Panc1 (cell line): ENCODE measurements at places on chromosomes 11 and 22.

- no peak for DNase-seq
These were observed 1.5 kb downstream of the MAFF start for GRCh38 chr22:38203090-38203810.

- DNase-seq, result no peak
These were observed 25.4 kb upstream of the SEZ6L start for GRCh38 chr22:26143806-26144325.

DNA sequence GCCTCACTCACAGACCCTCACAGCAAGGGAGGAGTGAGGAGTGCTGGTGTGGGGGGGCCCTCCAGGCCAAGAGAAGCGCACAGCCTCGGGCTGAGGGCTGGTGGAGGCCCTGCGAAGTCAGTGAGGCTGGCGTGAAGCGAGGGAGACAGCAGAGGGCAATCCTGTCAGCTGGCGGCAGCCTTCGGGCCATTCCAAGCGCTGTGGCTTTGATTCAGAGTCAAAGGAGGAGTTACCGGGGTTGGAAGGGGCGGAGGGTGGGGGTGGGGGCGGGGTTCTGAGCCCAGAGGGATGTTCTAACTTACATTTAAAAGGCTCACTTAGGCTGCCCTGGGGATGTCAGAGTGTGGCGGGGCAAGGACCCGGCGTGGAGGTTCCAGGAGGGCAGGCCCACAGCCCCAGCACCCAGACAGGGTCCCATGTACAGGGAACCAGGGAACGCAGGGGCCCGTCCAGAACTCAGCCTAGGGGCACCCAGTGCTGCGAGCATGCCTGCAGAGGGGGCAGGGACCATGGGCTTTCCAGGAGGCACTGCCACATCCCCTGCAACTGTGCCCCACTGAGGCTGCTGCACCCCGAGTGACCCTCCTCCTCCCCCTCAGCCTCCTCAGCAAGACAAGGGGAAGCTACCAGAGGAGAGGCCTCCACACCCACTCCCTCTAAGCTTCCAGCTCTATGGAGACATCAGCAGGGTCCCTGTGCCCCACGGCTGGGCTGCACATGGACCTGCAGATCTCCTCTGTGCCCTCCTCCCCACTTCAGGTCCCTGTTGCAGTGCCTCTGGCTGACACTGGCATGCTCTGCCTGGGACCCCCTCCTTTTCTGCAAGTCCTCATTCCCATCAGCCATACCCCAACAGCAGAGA lies 39.7 kb upstream of the TTLL12 start:
- DNase-seq, result no peak

GRCh38 chr11:27757953-27758352 lies 57.7 kb upstream of the BDNF start:
- no peak for DNase-seq

- no peak for DNase-seq
These were observed 220.2 kb downstream of the CTTN start for GRCh38 chr11:70618431-70619101.

GRCh38 chr22:40196628-40197360 lies 19.1 kb downstream of the TNRC6B start:
- DNase-seq, result no peak

GRCh38 chr22:23157560-23158515 lies 12.6 kb downstream of the RAB36 start:
- no peak for DNase-seq

DNA sequence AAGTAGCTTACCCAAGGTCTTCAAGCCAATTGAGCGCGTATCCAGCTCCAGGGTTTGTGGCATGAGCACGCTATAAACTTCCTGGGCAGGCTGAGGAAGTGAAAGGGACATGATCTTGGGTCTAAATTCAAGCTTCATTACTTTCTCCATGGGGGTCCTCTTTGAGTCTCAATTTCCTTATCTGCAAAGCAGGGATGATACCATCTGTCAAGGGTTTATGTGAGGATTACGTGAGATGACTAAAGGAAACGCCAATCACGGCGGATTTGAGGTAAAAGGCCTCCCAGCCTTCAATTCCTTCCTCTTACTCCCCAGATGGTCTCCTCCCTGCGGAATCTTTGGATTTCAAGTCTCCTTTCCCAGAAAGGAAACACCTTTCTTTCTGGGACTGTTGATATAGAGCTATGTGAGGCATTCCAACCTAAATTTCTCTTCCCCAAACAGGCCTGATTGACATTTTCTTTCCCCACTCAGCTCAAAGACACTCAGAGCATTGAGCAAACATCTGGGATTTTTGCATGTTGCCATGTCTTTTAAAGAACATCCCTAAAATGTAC lies 474.4 kb downstream of the INSC start:
- no peak for DNase-seq

GRCh38 chr11:60378354-60378753 lies at the start of gene MS4A7:
Gene MS4A7, plus strand, starts transcription at chr11:60378532. Its CDS starts 4,610 bp downstream, at chr11:60383142.
- DNase-seq, result no peak
